ENCODE measurements at places on chromosomes 6 and 20.

- no peak for DNase-seq
Observed at GRCh38 chr20:2244993-2245392, 50.8 kb upstream of the TGM3 start.

DNA sequence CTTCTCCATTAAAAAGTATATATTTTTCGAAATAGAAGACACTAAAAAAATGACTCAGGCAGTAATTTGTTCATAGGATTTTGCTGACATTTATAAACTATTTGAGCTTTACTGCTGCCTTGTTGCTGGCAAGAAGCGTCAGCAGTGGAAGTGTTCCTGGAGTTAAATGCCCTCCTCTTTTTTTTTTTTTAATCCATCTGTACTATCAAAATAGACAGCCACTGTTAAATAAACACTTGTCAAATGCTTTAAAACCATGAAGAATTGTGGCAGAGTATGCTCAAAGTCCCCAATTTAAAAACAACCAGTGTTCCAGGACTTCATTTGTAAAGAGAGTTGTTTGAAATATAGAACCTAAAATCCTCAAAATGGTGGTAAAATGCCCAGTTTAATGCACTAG, 253.8 kb downstream of the NKAIN2 start:
- DNase-seq: no peak

GRCh38 chr6:141700819-141701218, 431.9 kb upstream of the GJE1 start:
- DNase-seq: no peak

GRCh38 chr6:162971356-162971755, 243.6 kb downstream of the PACRG start:
- no peak for DNase-seq

DNA sequence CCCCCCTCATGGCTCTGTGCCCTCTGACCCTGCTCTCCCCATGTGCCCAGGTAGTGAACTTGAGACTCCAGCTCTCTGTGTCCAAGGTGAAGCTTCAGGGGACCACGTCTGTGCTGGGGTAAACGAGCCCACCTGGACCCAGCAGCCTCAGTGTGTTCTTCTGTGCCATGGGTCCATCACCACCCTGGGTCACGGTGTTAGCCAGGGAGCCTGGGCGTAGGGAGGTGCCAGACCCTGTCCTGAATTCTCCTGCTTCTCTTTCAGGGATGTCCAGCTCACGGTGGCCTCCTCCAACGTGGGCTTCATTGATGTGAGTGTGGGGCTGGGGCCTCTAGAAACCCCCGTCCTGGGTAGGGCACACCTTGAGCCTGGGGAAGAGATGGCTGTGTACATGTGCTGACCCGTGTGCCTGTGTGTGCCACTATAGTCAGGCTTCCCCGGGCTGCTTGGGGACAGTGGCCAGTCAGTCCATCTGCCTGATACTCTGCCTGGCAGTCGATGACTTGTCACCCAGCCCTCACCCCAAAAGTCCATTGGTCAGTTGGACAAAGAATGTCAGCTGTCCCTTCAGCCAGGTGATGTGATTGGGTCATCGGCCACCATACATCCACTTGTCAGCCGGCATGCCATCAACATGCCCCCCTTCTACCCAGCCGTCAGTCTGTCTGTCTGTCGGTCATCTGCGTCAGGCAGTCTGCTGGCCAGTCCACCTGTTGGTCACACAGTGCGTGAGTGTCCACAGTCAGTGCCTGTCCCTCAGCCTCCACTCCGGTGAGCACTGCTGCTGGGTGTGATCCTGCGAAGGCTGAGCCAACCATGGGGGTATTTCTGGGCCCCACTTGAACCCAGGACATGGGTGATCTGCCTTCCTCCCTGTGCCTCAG, 10.9 kb upstream of the BPIFB6 start:
- DNase-seq: no peak

DNA sequence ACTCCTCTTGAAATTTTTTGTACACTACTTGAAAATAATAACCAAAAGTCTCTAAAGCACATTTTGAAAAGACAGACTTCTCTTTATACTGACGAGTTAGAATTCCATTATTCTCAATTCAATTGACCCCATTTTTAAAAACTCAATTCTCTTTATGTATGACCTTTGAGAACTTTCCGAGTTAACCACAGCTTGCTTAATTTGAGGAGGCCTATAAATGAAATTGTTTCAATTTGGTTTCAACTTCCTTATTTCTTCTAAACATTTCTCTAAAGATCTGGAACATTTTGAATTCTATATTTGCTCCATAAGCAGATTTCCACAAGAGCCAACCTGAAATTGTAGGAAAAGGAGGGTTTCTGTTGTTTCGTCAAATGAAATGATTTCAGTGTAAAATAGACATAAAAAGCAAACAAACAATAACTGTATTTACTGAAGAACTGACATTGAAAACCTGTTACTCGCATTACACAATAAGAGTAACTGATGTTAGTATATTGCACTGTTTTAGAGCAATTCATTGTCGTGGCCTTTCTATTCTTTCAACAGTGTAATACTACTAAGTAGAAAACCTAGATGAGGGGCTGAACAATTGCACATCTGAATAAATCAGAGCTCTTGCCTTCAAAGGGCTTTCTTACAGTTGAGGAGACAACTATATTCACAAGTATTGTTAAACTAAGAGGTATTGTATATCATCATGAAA, 223.6 kb downstream of the HIVEP2 start:
- no peak for DNase-seq

Data from H1 (cell line).